ENCODE measurements at places on chromosomes 3 and 15.

GRCh38 chr3:78919021-78919755 is 848.6 kb downstream of the ROBO1 start:
- no peak for DNase-seq

- DNase-seq, result no peak
Observed at GRCh38 chr3:71304684-71305083, 278.8 kb downstream of the FOXP1 start.

DNA sequence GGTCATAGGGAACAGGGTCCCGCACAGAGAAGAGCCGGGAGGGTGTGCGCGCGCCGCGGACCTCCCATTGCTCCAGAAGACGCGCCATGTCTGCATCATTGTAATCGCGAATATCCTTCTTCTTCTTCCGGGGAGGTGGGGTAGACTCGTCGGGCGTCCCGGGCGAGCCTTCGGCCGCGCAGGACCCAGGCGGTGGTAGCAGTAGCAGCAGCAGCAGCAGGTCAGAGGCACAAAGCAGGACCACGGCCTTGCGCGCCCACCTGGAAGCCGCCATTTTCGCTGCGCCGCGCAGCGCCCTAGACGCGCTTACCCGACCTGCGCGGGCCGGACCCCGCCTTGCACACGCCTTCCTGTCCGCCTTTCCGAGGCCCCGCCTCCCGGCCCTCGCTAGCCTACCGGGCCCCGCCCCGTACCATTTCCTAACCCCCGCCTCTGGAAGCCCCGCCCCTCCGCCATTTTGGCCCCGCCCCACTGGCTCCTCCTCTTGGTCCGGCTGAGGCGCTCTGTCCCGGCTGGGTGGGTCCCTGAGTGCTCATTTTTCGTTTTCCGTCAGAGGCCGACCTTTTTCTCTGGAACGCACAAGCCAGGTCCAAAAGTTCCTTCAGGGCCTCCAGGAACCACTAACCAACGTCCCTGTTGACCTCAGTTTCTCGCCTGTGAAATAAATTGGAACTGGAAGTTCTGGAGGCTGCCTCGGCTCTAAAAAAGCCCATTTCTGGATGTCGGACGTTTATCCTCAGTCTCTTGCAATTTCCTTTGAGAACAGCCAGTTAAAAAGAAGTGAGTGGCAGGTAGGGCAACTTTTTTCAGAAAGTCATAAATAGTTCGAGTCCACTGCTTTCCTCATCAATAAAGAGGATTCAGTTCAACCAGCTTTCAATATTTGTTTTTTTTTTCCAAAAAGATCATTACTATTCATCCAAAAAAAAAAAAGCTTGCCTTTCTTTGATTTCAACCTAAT is at the start of gene MESD:
MESD (minus strand) TSS at position 302 of the 961 bp plus-strand sequence; CDS start at position 274, 28 bp downstream.
- DNase-seq, result peak; percentile 97

- DNase-seq, result no peak
Observed at GRCh38 chr3:169268286-169268776, 395.2 kb downstream of the MECOM start.

DNA sequence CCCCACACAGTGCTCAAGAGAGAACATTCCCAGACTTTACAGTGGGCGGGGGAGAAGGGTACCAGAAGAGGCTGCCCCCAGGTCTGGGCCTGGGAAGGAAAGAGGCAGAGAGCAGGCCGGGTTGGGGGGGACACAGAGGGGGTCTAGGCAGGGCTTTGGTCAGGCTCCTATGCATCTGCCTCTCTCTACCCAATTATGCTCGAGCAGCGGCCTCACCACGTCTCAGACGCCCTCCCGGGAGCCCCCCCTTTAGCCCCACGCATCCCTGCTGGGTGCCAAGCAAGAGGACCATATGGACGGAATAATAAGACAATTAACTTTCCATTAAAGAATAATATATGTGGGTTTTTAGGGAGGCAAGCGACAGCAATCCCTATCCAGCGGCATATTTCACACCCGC is 32.8 kb downstream of the CACNA2D2 start:
- DNase-seq, result no peak

GRCh38 chr3:57091521-57092273 is 31.2 kb downstream of the SPATA12 start:
- no peak for DNase-seq

DNA sequence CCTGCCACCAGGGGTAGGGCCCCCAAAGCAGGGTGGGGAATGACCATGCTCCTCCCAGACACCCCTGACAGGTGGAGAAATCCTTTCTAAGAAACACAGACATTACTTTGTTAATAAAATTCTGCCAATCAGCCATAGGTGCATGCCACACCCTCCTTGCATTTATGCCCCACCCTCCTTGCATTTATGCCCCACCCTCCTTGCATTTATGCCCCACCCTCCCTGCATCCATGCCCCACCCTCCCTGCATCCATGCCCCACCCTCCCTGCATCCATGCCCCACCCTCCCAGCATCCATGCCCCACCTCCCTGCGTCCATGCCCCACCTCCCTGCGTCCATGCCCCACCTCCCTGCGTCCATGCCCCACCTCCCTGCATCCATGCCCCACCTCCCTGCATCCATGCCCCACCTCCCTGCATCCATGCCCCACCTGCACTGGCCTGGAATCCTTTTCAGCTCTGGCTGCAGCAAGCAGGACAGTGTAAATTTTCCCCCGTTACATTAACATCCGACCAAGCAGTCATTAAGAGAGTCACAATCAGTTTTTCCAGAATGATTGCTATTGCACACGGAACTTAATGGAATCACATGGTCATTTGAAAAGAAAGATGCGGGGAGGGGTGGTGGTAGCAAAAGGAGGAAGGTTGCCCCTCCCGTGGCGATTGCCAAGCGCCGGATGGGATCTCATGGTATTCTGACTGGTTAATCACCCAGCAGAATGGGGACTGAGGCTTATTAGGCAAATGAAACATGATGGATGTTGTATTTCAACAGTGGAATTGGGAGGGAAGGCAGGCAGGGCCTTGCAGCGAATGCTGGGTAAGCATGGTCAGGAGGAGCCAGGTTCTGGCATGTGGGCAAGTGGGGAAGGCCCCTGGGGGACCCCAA is 91.2 kb downstream of the TLE3 start:
- no peak for DNase-seq

GRCh38 chr3:177329854-177330253 is 132.6 kb upstream of the TBL1XR1 start:
- no peak for DNase-seq

- no peak for DNase-seq
Observed at GRCh38 chr3:24434651-24435050, 60.0 kb downstream of the THRB start.

GRCh38 chr15:94691169-94691568 is 459.8 kb downstream of the MCTP2 start:
- DNase-seq, result no peak

- no peak for DNase-seq
Observed at GRCh38 chr3:52507359-52507758, 12.2 kb downstream of the STAB1 start.

- DNase-seq, result no peak
Observed at GRCh38 chr15:68997050-68997449, 17.4 kb upstream of the NOX5 start.

GRCh38 chr3:27312044-27312668 is 57.0 kb downstream of the NEK10 start:
- DNase-seq, result no peak

DNA sequence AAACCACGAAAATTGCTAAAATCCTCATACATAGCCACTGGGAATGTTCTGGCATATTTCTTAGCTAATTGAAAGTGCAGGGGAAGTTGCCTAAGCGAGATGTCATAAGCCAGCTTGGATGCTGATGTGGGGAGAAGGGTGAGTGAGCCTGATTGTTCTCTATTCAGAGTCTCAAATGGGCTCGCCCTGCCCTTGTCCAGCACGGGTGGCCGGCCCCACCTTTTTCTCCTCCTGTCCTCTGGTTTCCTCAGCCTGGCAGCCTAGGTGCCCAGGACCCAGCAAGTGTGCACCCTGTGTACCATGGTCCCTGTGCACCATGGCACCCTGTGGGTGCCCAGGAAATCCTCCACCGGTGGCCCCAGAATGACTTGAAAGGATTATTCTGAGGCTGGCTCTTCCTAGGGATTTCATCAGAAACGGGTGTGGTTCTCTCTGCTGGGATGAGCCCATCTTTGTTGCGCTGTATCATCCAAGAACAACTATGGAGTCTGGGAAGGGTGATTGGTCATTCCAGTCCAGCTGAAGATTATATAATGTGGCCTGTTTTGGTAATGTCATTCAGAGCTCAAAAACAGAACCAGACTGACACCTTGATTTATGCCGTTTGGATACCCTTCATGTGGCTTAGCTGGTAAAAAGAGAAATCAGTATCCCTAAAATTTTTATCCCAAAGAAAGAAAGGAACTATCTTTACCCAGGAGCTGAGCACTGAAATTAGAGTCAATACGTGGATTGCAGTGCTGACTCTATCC is 150.8 kb upstream of the BHLHE40 start:
- DNase-seq, result no peak

GRCh38 chr3:45010811-45011333 is 15.2 kb upstream of the CLEC3B start:
- DNase-seq, result no peak

DNA sequence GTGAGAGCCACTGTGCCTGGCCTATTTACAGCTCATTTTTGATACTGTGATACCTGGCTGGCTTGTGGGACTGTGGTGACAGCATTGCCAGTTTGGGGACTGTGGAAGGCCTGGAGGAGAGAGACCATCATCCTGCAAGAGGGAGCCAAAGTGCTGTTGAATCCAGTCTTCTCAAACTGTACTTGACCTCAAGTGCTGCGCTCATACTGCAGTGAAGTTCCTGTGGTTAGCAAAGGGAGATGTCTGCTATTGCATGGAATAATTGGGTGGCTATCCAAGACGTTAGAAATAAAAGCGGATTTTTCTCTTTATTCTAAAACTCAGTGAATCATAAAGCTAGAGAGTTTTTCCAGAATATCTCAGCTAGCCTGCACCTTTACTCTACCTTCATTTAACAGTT is 83.4 kb downstream of the CCK start:
- no peak for DNase-seq

- no peak for DNase-seq
Observed at GRCh38 chr3:29026286-29026685, 254.6 kb upstream of the RBMS3 start.

DNA sequence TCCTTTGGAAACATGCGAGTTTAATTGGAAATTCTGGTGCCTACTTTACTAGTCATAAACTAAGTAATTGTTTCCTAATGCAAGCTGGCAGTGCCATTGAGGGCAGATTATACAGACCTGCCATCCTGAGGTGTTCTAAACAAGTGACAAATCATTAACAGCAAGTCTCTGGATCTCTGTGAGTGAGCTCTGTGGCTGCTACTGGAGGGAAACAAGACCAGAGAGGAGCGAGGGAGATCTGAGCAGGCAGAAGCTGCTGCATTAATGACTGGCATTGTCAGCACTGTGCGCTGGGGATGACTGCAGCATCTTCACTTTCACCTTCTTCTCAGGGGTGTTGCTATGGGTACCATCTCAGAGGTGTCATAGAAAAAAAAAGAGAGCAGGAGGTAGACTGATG is 308.4 kb upstream of the DPH6 start:
- no peak for DNase-seq

DNA sequence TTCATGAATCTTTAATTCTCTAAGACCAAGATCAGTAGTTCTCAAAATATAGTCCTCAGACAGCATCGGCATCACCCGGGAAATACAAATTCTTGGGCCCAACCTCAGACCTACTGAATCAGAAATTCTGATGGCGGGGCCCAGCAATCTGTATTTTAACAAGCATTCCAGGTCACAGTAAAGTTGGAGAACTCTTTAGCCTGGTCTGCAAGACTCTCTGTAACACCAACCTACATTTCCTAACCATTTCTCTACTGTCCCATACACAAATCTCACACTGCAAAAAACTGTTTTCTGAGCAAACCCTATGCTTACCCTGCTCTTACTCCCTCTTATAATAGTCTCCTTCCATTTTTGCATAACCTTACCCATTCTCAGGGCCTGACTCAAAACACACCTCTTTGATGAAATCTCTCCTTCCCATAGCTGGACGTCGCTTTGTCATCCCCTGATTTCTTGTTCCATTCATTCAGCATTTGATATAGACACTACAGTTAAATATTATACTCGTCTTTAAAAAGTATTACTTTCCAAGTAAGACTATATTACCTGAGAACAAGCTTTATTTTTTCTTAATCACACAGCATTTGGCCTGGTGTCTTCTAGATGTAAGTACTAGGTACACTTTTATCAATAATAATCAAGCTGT is 83.3 kb upstream of the MYO5C start:
- DNase-seq, result no peak

DNA sequence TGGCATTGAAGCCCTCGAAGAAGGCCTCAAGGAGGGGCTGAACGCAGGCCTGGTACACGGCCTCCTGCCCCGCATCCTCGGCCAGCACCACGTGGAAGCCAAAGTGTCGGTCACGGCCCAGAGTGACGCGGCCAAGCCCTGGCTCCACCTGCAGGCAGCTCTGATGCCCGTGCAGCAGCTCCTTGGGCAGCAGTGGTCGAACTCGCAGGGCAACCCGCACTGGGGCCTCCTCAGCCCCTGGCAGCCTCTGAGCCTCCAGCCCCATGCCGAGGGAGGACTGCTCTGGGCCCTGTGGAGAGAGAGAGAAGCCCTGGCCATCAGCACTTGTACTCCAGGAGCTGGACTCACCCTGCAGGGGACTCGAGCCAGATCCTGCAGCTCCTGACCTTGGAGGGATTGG is 2.6 kb downstream of the KIF7 start:
- DNase-seq, result no peak

GRCh38 chr15:91271565-91272153 is 171.6 kb downstream of the SV2B start:
- peak; percentile 24 for DNase-seq

All from stimulated activated CD8-positive, alpha-beta memory T cell treated with anti-CD3 and anti-CD28 coated beads, Interleukin-4, amount 100 ng/mL, for 4 hours (primary cell).